ENCODE measurements at places on chromosomes 3 and 15.

- DNase-seq, result no peak
Observed at GRCh38 chr3:70981231-70981880, 602.2 kb downstream of the FOXP1 start.

GRCh38 chr3:197339841-197340520 is 41.6 kb upstream of the DLG1 start:
- DNase-seq, result no peak

GRCh38 chr3:51680663-51681230 is 9.7 kb downstream of the TEX264 start:
- DNase-seq, result no peak

GRCh38 chr3:173652093-173652492 is 254.5 kb downstream of the NLGN1 start:
- no peak for DNase-seq

DNA sequence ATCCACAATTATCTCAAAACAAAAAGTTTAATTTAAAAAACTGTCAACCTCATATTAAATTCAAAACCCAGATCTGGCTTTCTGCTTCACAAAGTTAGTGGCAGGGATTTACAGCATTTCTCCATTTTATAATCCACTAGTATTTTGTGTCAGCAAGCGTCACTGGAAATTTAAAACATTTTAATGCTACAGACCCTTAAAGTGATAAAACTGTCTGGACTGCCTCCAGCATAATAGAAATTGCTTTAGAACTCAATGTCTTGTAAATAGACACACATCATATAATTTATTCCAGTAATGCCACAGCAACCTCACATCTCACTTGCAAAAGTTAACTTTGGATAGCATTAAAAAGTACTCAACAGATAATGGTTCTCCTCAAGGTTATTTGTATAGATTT is 116.1 kb downstream of the ULK4 start:
- no peak for DNase-seq

Measured in substantia nigra (tissue), 51 donors.